Testis (tissue), 5 donors: ENCODE measurements at places on chromosomes 7 and 10. TPM values are rescaled to one million over a fixed set of nuclear protein-coding genes. Genes with fewer than 3 reads are reported as not detected.

Gene GNGT1
- not detected for total RNA-seq

DNA sequence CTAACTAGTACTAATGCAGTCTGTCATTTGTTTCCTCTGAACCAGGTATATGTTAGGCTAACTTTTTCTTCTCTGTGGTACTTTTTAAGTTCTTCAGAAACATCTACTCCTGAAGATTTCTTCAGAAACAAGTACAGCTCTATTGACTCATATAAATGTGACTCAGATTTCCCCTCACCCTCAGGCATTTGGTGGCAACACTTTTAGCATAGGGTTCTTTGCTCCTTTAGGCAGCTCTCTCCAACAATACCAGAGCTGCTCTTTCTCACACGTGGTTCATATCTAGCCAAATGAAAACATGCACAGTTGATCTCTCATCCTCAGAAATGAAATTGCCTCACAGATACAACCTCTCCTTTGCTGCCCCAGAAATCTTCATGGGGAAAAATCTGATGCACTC, 939.8 kb downstream of the SORCS1 start:
- no peak overlapping the region for H3K4me3 ChIP-seq
- no peaks in the 10 kb centered on the region for H3K36me3 ChIP-seq
- DNase-seq: no peak
- no peaks in the 10 kb centered on the region for H3K4me1 ChIP-seq

Gene ASIC3
- total RNA-seq: 27.5 TPM

DNA sequence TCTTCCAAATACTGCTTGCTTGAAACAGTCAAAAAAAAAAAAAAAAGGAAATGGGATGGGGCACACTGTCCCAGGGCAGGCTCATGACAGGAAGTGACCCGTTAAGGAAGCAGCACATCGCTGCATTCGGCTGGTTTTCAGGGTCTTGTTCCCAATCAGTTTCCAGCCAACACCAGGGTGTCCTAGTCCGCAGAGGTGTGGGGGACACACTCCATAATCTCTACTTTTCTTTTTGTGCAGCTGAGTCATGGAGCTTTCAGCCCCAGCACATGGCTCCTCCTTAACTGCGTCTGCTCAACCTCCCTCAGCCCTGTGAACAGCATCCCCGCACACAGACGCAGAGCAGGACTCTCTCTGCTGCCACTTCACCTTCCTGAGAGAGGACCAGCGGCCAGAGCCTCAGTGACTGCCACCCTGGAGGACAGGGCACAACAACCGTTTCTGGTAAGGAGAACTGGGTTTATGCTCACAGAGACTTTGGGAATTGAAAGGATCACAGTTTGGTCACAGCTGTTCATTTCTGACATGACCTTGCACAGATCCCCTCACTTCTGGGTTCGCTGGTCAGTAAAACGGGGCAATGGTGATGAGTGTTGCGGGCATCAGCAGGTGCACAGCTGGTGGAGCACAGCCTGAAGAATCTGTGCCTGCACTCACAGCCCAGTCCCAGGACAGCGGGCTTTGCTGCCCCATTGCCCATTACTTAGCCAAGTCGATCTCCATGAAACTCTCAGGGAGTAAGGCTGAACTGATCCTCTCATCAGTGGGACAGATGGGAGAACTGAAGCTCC, at the start of gene GIMAP5:
Gene GIMAP5 (plus strand): TSS at position 154 of the 791 bp plus-strand sequence. CDS start 3,467 bp downstream, outside the sequence.
- H3K4me1 ChIP-seq: no peaks in the 10 kb centered on the region
- peak within 1 kb of the TSS; percentile 57 for H3K27ac ChIP-seq
- no peaks in the 10 kb centered on the region for H3K27me3 ChIP-seq
- DNase-seq: no peak
- peak within 1 kb of the TSS; percentile 19 for H3K4me3 ChIP-seq

Gene PTF1A
- 5.0 TPM for total RNA-seq

- H3K36me3 ChIP-seq: no peaks in the 10 kb centered on the region
- no peak overlapping the region for H3K27ac ChIP-seq
- H3K27me3 ChIP-seq: no peaks in the 10 kb centered on the region
- DNase-seq: no peak
Measured at GRCh38 chr10:43225787-43226153, 41.1 kb downstream of the RASGEF1A start.

DNA sequence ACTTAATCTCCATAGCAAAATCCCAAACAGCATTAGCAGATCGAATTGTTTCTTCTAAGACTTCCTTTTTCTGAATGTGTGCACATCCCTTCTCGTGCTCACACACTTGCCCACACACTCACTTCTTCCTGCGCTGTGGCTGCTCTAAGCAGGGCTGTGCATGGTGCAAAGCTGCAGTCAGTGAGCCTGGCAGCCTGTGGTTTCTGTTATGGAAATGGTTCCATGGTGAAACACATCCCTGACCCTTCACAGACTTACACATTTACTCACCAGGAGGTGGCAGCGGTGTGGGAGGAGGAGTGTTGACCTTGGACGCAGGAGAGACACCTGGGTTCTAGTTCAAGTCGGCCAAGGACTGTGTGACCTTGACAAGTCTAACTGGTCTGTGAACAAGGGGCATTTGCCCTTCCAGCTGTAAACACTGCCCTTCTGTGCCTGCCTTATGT, 24.9 kb downstream of the MTURN start:
- H3K36me3 ChIP-seq: no peaks in the 10 kb centered on the region
- no peaks in the 10 kb centered on the region for H3K27me3 ChIP-seq
- H3K4me3 ChIP-seq: no peak overlapping the region
- H3K27ac ChIP-seq: no peak overlapping the region
- H3K4me1 ChIP-seq: peaks cover 4% of the 10 kb centered on the region

Gene HYAL4
- total RNA-seq: 3.6 TPM

Gene PLEKHS1
- 1.1 TPM for total RNA-seq

Gene SCIN
- total RNA-seq: 4.7 TPM

Gene HOXA5
- total RNA-seq: not detected

GRCh38 chr7:108335269-108335918, 120.8 kb downstream of the NRCAM start:
- peak; percentile 37 for DNase-seq
- no peaks in the 10 kb centered on the region for H3K27me3 ChIP-seq
- no peak overlapping the region for H3K27ac ChIP-seq
- H3K4me3 ChIP-seq: no peak overlapping the region
- H3K36me3 ChIP-seq: no peaks in the 10 kb centered on the region

GRCh38 chr7:149546331-149546730, 48.7 kb upstream of the ZNF746 start:
- H3K4me1 ChIP-seq: no peaks in the 10 kb centered on the region
- H3K27me3 ChIP-seq: no peaks in the 10 kb centered on the region
- DNase-seq: no peak
- H3K36me3 ChIP-seq: no peaks in the 10 kb centered on the region

- no peaks in the 10 kb centered on the region for H3K27me3 ChIP-seq
- DNase-seq: no peak
- no peaks in the 10 kb centered on the region for H3K36me3 ChIP-seq
- H3K27ac ChIP-seq: no peak overlapping the region
- no peak overlapping the region for H3K4me3 ChIP-seq
- no peaks in the 10 kb centered on the region for H3K4me1 ChIP-seq
Measured at GRCh38 chr7:136359333-136359903, 382.3 kb upstream of the MTPN start.

- H3K27ac ChIP-seq: no peak overlapping the region
- no peaks in the 10 kb centered on the region for H3K27me3 ChIP-seq
- no peaks in the 10 kb centered on the region for H3K4me1 ChIP-seq
- no peak for DNase-seq
Measured at GRCh38 chr7:67392596-67393438, 396.2 kb downstream of the TYW1 start.

Gene PDE6C
- not detected for total RNA-seq

DNA sequence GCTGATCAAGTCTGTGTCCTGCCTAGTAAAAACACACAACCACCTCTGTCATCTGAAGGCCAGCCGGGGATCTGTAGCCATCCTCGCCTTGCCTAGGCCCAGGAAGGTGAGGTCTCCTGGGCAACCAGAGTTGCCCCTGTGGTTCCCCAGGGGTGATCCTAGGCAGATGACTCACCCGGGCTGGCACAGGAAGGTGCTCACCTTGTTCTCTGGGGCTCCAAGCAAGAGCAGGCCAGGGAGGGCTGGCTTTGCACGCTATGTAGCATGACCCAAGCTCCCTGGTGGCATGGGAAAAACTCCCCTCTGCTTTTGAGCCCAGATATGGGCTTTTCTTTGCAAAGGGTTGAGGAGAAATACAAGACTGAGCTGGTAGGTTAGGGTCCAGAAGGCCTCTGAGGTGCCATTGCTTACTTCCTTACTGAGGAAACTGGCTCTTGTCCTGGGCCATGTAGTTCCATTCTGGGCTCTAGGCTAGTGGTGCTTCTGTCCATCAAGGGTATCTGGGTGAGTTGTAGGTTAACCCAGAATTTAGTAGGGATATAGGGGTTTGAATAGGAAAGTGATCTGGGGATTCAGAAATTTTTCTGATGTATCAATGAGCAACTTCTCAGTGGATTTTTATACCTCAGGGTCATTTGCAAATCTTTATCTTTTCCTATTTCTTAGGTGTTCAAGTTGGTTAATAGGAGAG, 112.0 kb downstream of the NT5C2 start:
- H3K36me3 ChIP-seq: no peaks in the 10 kb centered on the region
- H3K4me3 ChIP-seq: no peak overlapping the region

DNA sequence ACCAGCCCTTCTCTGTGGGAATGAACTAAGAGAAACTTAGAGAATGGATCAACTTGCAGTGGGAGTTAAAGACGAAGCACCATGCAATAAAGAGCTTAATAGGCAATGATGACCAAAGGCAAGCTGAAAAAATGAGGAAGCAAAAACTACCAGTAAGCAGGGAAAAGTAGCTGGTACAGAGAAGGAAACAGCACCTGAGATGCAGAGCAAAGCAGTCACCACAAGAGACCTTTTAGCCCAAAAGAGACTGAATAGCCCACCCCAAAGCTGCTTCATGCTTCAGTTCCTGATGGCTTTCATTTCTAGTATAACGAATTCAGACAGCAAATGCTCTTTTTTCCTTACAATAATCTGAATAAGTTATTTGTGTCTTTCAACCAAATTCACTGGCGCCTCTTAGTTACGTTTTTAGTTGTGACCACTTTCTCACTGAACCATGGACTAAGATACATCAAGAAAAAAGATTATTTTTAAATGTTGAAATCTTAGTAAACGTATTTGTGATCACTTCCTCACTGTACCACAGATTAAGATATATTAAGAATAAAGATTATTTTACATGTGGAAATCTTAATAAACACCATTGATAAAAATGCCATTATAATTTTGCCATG, 76.0 kb downstream of the USP6NL start:
- no peaks in the 10 kb centered on the region for H3K36me3 ChIP-seq
- H3K4me1 ChIP-seq: no peaks in the 10 kb centered on the region
- no peak overlapping the region for H3K27ac ChIP-seq
- H3K27me3 ChIP-seq: no peaks in the 10 kb centered on the region
- H3K4me3 ChIP-seq: no peak overlapping the region

- H3K36me3 ChIP-seq: no peaks in the 10 kb centered on the region
- no peak overlapping the region for H3K27ac ChIP-seq
- H3K4me1 ChIP-seq: peaks cover 19% of the 10 kb centered on the region
- no peak overlapping the region for H3K4me3 ChIP-seq
- no peak for DNase-seq
Measured at GRCh38 chr7:140544388-140544826, 65.1 kb upstream of the MKRN1 start.

Gene CDC14C
- total RNA-seq: 4.7 TPM

DNA sequence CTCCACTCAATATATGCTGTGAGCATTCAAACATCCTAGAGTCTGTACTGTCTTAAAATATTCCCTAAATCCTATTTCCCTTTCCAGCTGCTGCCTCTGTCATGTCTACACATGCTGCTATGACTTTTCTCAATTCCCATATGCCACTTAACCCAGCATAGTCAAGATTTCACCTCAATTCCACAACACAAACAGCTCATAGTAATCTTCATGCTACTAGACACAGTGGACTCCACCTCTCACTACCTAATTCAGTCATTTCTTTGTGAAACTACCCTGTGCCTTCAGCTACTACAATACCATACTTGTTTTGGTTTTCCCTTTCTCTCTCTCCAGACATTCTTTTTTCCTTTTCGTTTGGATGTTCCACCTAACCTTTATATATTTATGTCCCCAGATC, 45.5 kb downstream of the GSAP start:
- no peak overlapping the region for H3K27ac ChIP-seq
- no peak overlapping the region for H3K4me3 ChIP-seq
- H3K4me1 ChIP-seq: no peaks in the 10 kb centered on the region
- DNase-seq: no peak

DNA sequence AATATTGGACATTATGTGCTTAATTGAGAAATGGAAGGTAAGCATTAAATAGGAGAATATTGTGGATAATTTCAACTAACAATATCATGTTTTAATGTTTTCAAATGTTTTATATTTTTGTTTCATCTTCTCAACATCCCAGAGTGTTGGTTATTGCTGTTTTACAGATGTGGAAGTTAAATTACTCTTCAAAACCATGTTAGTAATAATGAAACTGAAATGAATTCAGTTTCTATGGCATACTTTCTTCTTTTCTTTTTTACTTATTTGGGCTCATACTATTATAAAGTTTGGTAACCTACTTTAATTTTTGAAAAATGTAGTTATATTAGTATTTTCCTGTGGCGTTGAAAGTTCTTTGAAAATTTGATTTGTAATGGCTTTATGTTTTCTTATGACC, 4.2 kb downstream of the GLRX3 start:
- no peak overlapping the region for H3K27ac ChIP-seq
- peaks cover 17% of the 10 kb centered on the region for H3K4me1 ChIP-seq
- no peak overlapping the region for H3K4me3 ChIP-seq
